ENCODE measurements at places on chromosomes 5 and 9.

DNA sequence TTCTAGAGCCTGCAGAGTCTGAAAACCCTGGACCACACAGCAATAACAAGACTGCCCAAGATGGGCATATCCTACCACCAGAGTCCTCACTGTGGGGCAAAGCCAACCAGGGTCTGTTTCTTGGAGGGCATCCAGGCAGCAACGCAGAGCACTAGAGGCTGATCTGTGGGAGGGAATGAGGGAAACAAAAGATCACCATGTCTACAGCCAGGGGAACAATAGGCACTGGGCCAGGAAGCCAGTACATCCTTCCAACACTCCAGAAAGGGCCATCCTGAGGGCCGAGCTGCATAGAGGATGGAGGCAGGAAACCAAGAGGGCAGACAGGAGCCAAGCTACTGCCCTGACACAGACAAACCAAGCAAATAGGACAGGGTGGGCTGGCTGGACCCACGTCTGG is 416.1 kb upstream of the IRX4 start:
- DNase-seq = no peak

GRCh38 chr9:112288029-112288428 is 45.4 kb downstream of the PTBP3 start:
- no peak for DNase-seq

GRCh38 chr5:42387563-42387962 is 35.7 kb upstream of the GHR start:
- no peak for DNase-seq

DNA sequence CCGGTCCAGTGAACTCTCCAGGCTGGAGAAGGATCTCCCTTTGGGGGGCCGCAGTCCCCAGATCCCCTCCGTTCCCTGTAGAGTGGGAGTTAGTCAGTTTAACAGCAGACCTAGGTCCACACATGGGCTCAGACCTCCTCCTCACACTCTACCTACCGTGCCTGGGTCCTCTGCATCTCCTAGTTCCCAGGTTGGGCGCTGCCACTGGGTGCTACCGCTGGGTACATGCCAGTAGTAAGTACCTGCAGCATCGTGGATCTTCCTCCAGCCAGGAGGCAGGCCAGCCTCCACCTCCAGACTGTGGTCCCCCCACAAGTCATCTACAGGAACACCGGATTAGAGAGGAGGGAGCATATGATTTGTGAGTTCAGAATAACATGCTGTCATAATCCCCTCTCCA is 802 bp downstream of the APBB3 start:
- no peak for DNase-seq

DNA sequence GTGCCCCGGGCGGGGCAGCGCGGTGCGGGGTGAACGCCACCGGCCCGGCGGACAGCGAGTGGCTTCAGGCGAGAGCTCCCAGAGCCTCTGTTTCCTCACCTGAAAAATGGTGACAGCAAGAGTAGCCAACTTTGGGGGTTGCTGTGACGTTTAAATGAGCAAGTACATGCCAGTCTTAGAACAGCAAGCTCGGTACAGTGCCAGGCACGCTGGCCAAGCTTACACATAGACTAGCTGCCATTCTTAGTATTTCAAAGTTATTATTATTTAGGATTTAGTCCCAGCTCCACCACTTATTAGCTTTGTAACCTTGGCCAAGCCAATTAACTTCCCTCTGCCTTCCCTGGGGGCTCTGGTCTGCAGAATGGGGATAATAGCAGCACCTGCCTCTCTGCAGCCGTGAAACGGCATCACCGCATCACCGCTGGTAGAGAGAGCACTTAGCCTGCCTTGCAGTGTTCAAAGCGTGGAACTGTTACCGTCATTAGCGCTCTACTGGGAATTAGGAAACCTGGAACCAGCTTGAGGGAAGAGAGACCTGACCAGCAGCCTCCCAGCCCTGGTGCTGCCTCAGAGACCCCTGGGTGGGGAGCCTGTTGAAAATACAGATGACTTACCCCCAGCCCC is at the start of gene C9orf50:
C9orf50 (minus strand) TSS at position 433 of the 627 bp plus-strand sequence. CDS start 527 bp downstream, outside the sequence.
- DNase-seq = no peak

GRCh38 chr9:78207319-78207718 is 28.6 kb upstream of the CEP78 start:
- no peak for DNase-seq

- DNase-seq = no peak
Observed at GRCh38 chr5:62502456-62503101, 76.0 kb upstream of the LRRC70 start.

DNA sequence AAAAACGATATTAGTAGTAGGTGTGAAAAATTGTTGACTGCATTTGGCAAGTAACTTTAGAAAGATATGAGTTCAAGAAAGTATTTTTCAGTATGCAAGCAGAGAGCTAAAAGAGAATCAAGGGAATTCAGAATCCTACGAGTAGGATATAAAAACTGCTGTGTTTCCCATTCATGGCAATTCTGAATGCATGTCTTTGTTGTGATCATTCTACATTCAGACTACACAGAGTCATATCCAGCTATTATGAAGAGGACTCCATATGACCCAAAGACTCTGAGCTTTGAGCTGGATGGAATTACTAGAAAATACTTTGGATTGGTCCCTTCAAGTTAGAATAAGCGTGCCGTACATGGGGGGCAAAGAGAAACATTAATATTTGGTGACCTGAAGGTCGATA is 12.0 kb downstream of the IFNE start:
- no peak for DNase-seq

DNA sequence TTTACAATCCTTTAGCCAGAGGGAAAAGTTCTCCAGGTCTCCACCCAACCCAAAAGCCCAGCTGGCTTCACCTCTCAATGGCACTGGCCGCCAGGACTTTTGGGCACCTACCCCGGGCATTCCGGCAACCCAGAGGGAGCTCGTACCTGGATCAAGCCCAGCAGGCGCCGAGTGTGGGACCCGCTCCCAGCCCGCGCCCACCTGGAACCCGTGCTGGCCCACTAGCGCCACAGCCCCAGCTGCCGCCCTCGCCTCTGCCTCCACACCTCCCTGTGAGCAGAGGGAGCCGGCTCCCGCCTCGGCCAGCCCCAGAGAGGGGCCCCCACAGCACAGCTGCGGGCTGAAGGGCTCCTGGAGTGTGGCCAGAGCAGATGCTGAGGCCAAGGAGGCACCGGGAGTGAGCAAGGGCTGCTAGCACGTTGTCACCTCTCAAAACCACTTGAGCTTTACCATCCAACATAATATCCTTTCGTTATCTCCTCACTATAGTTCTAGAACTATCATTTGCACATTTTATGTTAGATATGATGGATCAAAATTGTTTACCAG is 69.7 kb downstream of the GCNT1 start:
- DNase-seq = no peak

DNA sequence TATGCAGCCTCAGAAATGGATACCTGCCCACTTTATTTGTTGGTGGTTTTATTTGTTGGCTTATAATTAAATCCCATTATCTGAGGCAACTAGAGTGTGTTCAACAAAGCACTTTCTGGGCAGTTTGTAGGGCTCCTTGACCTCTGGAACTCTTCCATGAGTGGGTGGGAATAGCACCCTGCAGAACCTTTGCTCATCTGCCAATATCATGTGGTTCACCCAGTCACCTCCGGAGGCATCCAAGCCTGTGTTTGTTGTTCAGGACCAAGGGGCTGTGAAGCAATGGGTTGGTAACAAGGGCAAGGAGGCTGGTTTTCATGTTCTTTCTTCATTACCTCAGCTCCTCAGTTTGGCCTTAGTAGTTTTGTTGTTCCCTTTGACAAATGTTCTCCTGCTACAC is 314.0 kb downstream of the NDUFS4 start:
- DNase-seq = no peak
